ENCODE measurements at places on chromosomes 1 and 21. TPM values are rescaled to one million over a fixed set of nuclear protein-coding genes. Genes with fewer than 3 reads are reported as not detected.
A peak's percentile ranks its signal among the peaks of the same experiment; 100 is the strongest.

- DNase-seq, result no peak
These were observed 139.1 kb downstream of the TGFBR3 start for GRCh38 chr1:91746728-91747338.

DNA sequence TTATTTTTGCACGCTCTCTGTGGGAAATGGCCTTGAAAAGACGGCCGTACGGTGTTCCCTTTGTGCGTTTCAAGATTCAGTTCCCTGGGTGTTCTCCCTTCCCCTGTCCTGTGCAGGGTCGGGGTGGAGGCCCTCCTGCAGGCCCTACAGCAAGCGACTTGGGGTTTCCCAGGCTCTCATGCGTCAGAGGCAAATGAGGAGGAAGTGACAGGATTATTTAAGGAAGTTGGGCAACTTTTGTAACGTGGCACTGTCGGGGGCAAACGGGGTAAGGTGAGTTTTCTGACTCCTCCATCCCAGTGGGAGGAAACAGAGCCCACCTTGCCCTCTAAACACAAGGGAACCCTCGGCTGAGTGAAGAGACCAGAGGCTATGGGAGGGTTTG, 16.1 kb upstream of the AJAP1 start:
- DNase-seq, result no peak

GRCh38 chr1:198157847-198158725, 1.3 kb downstream of the NEK7 start:
- no peak for DNase-seq

- DNase-seq, result no peak
These were observed 25.0 kb downstream of the AGPAT3 start for GRCh38 chr21:43890042-43890441.

The CYP2J2 gene
- 1.4 TPM for polyA plus RNA-seq

DNA sequence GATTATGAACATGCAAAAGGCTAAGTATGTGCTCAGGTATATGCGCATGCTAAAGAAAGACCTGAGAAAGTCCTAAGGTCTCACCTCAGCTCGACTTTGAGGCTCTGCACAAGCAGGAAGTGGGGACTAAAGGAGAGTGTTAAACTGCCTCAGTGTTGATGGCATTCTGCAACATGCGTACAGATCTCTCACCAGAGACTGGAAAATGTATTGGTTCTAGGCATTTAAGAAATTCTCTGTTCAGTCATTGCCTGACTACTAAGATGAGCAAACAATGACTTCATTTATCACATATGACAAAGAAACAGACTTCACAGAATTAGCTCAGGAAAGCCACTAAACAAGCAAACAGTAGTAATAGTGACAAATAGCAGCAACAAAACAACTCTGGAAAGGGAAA, 90.8 kb downstream of the USH2A start:
- no peak for DNase-seq

The AXDND1 gene
- 12.0 TPM for polyA plus RNA-seq

DNA sequence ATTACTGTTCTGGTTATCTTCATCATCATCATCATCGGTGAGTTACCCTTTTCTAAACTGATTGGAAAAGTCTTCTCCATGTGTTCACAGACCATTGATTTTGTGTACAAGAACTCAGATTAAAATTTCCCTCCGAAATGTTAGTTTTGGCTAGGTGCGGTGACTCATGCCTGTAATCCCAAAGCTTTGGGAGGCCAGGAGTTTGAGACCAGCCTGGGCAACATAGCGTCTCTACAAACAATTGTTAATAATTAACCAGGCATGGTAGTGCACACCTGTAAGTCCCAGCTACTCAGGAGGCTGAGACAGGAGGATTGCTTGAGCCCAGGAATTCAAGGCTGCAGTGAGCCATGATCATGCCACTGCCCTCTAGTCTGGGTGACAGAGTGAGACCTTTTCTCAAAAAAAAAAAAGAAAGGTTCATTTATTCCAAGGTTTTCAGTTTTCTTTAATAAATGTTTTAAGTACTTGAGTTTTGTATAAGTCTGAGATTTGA, 5.9 kb upstream of the PER3 start:
- no peak for DNase-seq

DNA sequence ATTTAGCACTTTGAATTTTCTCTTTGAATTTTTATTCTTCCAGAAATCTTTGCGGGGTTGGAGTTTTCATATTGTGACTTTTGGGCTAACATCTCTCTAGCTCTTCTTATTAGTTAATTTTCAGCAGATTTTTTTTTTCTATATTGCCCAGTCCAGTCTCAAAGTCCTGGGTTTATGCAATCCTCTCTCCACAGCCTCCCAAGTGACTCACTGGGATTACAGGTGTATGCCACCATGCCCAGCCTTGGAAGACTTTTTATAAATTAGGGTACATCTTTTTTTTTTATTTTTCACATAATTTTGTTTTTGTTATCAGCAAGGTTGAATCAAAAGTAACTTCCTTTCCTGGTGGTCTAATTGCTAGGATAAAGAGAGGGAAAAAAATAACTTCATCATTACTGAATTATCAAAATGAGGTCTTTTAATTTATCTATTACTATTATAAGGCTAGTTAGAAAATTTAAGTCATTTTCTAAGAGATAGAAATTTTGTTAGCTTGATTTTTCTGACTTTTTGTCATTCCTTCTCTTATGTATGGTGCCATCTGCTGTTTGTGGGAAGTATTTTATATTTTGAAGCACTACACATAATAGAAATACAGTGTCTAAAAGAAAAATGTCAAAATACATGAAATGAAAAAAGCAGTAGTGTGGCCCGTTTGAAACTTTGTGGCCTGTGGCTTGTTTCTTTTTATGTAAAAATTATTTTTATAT, 273.4 kb upstream of the CACYBP start:
- DNase-seq, result no peak

- DNase-seq, result peak; percentile 65
These were observed 4.0 kb downstream of the JUN start for GRCh38 chr1:58779801-58780382.

Data from right renal pelvis (tissue), 4 donors.